ENCODE measurements at places on chromosomes 7 and 10.

GRCh38 chr10:14587540-14588083 is 187.1 kb downstream of the FAM107B start:
- no peak for DNase-seq

GRCh38 chr7:88492153-88492552 is 185.5 kb upstream of the STEAP4 start:
- DNase-seq, result peak; percentile 52

- DNase-seq, result no peak
These were observed 34.2 kb downstream of the ITGB1 start for GRCh38 chr10:32923849-32924248.

GRCh38 chr7:2613098-2613930 is 18.5 kb upstream of the TTYH3 start:
- DNase-seq, result no peak

- DNase-seq, result no peak
These were observed 3.4 kb downstream of the KLF6 start for GRCh38 chr10:3781468-3782145.

DNA sequence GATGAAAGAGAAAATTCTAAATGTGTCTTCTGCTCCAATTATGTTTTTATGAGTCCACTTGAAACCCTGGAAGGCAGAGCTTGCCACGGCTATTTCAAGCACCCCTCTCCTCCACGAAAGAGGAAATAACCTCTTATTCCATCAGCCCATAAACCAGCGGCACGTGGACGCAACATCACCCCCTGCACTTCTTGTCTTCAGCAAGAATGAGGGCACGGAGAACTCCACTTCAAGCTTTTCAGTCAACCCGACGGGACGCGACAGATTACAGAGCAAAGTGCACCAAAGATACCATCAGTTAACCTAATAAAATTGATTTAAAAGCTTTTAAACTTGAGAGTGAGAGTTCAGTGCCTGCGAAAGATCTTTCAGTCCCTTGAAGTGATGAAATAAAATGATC is 406.3 kb downstream of the GALNT17 start:
- no peak for DNase-seq

DNA sequence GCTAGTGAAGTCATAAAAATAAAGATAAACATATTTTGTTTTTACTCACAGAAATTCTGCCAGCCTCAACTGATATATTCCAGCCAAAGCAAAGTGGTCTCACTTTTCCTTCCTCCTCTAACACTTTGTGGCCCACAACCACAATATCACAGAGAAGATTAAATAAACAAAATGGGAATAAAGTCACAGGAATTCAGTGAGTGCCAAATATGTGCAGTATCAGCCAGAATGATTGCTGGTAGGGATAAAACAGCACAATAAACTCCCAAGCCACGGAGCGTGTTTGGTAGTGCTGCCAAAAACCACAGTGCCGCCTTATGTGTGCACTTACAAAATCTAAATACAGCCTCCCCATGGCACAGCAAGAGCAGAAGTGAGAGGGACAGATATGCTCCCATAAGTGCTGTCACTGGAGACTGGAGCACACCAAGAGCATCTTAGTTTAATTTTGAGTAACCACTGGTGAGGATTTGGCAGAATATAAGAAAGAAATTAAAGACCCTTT is 155.8 kb downstream of the POM121L12 start:
- no peak for DNase-seq

DNA sequence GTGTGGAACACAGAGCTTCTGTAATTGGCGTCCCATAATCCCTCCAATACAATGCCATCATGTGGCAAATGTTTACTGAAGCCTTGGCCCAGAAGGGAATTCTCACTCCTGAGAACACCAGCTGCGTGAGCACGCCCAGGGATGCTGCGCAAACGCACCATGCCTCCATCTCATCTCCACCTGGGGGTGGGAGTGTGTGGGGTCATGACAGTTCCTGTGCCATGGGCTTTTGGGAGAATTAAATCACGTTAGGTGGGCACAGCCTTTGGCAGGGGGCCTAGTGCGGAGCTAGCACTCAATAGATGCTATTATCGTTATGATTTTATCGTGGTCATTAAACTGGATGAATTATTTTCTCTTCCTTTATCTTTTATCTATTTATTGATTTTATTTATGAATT is 15.8 kb downstream of the WDFY4 start:
- DNase-seq, result no peak

- DNase-seq, result no peak
These were observed 7.1 kb upstream of the AQP1 start for GRCh38 chr7:30904561-30904960.

DNA sequence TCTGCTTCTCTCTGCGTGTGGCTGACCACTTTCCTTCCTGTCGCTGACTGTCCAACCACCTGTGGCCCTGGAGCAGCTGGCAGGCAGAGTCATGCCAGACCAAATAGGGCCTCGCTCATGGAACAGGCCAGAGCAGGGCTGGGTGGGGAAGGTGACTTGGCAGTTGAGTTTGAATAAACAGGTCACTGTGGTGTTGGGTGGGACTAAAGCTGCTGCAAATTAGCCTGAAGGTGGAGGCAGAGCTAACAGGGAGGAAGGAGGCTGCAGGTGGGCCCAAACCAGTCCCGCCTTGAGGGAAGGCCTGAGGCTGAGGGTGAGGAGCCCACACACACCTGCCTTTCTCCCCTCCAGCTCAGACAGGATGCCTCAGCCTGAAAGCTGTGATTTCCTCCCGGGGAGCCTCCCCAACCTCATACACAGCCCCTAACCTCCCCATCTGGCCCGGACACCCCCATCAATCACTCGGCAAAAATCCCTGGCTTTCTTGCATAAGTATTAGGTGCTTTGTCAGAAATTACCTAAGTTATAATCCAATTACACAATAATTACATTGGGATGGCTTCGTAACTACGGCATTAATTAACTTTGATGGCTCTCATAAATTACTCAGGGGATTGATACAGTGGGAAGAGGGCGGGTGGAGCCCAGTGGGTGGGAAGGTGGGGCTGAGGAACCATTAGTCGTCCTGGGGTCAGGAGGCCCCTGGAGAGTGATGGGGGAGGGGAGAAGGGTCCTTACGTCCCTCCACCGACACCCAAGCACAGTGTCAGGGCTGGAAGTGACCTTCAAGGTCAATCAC is 97.7 kb upstream of the PCBD1 start:
- DNase-seq, result no peak

GRCh38 chr7:15747301-15747700 is 60.8 kb upstream of the MEOX2 start:
- no peak for DNase-seq

- DNase-seq, result no peak
These were observed 170.9 kb downstream of the TCERG1L start for GRCh38 chr10:131140606-131141005.

DNA sequence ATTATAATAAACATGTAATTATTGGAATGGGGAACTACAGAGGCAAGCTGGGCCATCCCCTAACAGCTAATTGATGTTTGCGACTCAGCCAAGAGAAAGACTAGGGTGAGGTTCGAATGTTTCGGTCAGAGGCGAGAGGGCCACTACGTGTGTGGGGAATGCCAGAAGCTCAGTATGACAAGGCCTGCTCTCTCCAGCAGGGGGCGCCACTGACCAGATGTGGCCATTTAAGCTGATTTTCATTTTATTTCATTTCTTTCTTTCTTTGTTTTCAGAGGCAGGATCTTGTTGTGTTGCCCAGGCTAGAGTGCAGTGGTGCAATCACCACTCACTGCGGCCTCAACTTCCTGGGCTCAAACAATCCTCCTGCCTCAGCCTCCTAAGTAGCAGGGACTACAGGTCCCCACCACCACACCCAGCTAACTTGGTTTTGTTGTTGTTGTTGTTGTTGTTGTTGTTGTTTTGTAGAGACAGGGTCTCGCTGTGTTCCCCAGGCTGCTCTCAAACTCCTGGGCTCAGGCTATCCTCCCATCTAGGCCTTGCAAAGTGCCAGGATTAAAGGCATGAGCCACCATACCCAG is 38.1 kb downstream of the TMEM130 start:
- DNase-seq, result no peak

- no peak for DNase-seq
These were observed 52.8 kb upstream of the ANTXRL start for GRCh38 chr10:46234026-46234425.

GRCh38 chr10:112811741-112812551 is 138.1 kb upstream of the TCF7L2 start:
- DNase-seq, result no peak

DNA sequence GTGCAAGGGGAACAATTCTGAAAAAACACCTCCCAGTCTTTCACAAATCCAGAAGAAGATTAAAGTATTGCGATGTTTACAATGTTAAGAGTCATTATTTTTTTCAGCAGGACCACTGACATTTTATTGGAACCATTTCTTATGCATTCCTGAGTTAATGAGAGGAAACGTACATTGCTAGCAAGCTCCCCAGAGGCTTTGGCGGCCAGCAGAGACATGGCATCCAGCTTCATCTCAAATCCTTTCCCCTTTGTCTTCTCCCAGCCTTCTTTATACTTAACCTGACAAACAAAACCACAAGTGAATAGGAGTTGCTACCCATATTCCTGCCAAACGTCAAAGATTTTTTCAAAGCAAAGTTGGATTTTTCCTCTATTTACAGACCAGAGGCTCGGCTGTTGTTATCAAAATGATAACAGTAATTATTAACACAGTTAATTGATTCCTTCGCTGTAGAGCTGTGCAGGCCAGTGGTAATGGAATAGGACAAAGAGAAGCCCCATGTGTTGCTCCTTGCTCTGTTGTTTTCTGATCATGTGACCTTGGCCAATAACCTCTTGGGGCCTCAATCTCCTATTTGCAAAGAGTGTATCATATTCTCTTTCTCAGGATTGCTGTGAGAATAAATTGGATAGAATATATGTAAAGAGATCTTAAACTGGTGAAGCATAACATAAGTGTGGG is 32.0 kb downstream of the NRAP start:
- no peak for DNase-seq

DNA sequence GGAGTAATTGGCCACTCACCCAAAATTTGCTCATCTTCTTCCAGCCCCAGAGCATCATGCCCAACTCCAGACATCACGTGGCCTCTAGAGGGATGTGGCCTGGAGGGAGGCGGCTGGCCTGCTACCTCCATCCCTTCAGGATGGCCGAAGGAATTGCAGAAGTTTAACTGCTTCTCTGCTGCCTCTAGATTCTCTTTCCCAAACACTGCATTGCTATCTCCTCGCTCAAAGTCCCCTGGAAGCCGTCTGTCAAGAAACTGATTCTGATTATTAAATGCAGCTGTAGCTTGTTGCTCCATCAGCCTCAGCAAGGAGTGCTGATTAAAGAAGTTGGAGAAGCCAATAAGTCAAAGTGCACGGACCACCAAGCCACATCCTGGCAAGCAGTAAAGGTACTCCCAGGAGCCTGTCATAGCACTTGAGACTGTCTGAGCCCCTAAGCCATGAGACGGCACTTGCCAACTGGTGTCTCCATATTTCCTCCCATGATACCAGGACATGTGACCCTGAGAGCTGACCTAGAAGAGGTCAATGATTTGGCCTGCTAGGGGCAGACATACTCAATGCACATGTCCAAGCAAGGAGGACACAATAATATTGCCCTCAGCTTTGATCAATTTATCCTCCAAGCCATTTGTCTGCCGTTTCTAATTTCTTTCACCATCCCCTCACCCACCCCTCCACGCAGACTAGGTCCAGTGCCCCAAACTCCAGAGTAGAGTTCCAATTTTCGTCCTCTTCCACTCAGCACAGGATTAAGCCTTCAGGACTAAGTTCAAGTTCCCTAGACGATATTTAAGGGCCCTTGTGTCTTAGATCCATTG is 84.2 kb downstream of the TBXAS1 start:
- no peak for DNase-seq

DNA sequence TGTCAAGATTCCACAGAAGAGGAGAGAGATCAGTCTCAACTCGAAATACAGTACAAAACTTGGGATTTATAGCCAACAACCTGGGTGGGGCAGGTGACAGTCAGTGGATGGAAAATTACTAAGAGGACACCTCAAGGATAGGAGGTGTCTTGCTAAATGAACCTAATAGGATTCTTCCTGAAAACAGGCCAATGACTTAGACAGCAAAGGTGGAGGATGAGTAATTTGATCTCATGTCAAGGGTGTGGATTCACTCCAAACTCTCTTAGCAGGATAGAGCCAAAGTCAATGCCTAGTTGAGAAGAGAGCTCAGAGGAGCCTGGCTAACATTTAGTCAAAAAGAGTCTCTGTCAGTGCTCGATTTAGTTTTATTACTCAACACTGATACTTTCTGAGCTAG is 106.7 kb upstream of the INSYN2A start:
- DNase-seq, result no peak

GRCh38 chr7:11478426-11478825 is 353.6 kb downstream of the THSD7A start:
- DNase-seq, result no peak

- peak; percentile 5 for DNase-seq
These were observed 26.4 kb downstream of the KIAA1549 start for GRCh38 chr7:138954545-138955475.

DNA sequence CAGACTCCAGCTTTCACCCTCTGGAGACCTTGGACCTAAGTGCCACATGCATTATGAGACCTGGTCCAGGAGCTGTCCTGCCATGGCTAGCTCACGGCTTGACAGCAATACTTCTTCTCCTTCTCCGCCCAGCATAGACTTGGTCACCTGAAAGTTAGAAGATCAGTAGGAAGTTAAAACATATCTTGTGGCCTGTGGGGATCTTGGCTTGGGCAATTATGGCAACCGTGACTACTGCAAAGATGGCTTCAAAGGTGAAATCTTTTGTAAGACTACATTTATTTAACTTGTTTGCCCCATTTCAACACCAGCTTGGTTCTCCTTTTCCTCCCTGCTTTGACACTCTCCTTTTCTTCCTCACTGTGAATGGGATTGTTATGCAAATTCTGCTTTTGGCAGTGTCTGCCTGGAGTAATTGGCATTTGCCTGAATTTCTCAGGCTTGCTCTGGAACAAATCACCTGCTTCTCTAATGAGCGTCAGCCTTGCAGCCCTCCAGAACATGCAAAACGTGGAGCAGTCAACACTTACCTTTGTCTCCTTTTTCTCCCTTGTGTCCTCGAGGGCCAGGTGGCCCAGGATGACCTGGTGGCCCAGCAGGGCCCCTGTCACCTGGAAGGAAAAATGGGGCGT is 53.4 kb downstream of the COL17A1 start:
- DNase-seq, result no peak

DNA sequence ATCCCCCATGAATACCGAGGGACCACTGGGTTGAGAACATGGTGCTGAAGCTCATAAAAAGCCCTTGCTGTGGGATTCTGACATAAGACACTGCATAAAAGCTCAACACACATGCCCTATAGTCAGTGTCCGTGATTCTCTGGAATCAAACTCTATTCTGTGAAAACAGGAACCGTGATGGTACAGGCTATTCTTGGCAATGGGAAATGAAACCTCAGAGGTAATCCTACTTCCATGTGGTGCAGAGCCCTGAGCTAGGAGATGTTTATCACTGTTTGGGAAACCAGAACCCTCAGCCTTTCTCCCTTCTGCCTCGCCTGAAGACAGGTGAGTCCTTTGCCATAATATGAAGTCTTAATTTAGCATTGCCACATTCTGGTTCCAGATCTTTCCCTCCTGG is 80.8 kb upstream of the PRSS1 start:
- peak; percentile 13 for DNase-seq

- no peak for DNase-seq
These were observed 298.1 kb downstream of the BICC1 start for GRCh38 chr10:58810751-58811150.

- no peak for DNase-seq
These were observed 106.7 kb downstream of the EBF3 start for GRCh38 chr10:129857242-129857960.

- DNase-seq, result no peak
These were observed 6.9 kb downstream of the MTG1 start for GRCh38 chr10:133400624-133401424.
